ENCODE measurements at places on chromosomes 7 and 10.

DNA sequence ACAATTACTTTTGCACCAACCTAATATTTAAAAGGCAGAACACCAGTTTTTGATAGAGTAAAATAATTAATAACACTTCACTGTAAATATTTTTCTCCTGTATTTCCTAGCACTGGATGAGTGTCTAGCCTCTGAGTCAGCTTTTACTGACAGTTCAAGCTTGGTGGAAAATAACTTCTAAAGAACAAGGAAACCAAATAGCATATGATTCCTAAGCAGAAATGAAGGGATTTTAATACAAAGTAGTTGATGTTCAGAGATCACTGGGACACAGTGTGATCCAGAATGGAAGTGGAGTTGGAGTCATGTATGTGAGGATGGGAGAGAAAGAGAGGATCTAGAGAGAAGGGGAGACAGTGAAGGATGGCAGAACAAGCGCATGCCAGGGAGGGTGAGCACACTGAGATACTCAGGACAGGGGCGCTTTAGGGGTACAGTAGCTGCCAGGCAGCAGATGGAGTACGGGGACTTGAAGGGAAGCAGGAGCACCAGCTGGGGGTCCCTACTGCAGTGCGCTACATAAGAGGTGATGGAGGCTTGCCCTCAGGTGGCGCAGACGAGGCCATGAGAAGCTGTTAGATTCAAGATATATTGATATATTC, 117.9 kb upstream of the KLF6 start:
- DNase-seq: no peak

DNA sequence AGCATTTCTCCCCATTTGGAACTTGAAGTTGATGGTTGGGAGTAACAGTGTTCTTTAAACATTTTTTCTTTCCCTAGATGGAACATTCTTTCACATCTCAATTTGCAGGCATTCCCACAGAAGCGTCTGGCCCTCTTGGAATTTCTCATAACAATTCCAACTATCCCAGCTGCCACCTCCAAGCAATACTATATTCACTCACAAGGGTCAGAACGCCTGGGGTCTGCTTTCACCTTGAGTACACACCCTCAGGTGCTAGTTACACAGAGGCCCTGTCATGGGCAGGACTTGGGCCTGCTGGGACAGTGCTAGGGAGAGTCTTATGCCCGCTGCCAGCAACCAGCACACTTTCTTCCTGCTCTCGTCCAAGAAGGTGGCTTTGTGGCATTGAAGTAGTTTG, 136.5 kb downstream of the JCAD start:
- DNase-seq: no peak

DNA sequence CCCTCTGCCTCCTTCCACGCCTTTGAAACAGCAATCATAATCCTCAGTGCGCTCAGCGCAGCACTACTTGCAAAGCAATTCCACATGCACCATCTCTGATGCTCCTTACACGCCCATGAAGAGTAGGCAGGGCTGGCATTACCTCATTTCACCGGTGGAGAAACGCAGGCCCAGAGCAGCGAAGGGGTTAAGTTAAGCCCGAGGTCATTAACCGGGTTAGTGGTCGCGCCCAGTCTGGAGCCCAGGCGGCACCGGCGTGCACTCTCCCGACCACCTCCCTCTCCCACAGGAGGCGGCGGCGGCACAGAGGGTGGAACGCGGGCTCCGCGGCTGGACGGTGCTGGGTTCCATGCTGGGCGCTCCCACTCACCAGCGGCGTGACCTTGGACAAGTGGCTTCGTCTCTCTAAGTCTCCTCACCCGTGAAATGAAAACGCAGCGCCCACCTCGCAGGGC, 515 bp downstream of the FASTK start:
- DNase-seq: no peak

GRCh38 chr7:85405016-85405902, 218.4 kb upstream of the SEMA3D start:
- DNase-seq: no peak

- no peak for DNase-seq
Measured at GRCh38 chr10:107025676-107026075, 138.8 kb downstream of the SORCS1 start.

GRCh38 chr10:69413221-69413865, 3.4 kb downstream of the TACR2 start:
- DNase-seq: no peak

GRCh38 chr10:34081948-34082347, 733.1 kb downstream of the PARD3 start:
- DNase-seq: no peak

- DNase-seq: no peak
Measured at GRCh38 chr10:78648256-78648860, 420.4 kb upstream of the ZMIZ1 start.

DNA sequence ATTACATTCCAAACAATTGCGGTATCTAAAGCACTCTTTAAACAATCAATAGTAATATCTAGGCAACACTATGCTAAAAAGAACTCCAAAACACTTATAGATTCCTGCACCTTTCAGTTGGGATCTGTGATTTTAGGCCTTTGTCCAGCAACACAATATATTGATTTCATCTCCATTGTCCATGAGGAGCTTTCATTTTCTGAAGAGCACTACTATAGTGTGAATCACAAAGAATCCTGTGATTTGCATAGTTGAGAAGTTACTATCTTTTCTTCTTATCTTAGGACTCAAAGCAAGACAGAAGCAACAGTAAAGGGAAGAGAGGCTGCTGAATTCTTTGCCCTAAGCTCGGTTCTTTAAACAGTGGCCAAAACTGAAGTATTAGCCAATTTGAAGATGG, 846.8 kb downstream of the IPMK start:
- DNase-seq: no peak

DNA sequence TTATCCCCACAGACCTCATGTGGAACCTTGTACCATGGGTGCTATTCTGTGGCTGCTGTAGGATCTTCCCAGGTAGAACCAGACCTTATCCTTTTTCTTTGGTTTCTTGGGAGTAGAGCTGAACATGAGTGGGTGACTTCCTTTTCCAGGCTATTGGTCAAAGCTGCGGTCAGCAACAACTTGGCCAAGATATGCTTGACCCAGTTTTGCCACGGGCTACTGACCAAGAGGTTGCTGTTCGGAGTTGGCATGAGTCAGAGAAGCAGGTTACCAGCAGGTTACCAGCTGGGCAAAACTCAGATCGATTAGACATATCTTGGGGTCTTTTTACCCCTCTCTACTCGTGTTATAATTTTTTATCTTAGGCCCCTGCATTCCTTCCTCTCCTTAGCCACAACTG, 36.7 kb upstream of the HDAC9 start:
- no peak for DNase-seq

GRCh38 chr7:20316706-20317105, 14.0 kb upstream of the ITGB8 start:
- no peak for DNase-seq

GRCh38 chr10:119303886-119304285, 96.5 kb downstream of the GRK5 start:
- DNase-seq: no peak

DNA sequence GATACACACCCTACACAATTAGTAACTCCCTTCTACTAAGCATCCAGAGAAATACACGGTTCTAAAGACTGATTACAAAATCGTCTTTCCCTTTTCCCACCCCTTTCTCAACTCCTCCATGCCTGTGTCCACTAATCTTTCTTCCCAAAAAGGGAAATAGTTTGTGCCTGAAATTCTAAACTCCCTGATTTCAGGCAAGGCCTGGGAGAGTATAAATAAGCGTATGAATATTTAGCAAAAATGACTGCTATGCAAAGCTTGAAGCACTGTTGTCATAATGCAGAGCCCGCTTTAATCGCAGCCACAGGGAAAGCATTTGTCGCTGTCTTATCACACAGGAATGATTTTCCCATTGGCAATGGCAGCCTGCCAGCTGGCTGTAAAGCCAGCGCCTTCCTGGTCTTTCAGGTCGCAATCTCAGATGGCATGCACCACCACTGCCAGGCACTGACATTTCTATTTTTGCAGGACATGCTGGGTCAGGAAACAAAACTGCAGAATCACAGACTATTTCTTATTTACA, 142.9 kb upstream of the PCGF5 start:
- DNase-seq: no peak

GRCh38 chr7:137985897-137986251, 16.0 kb downstream of the CREB3L2 start:
- DNase-seq: no peak

- no peak for DNase-seq
Measured at GRCh38 chr7:5222841-5223411, 32.9 kb downstream of the WIPI2 start.

DNA sequence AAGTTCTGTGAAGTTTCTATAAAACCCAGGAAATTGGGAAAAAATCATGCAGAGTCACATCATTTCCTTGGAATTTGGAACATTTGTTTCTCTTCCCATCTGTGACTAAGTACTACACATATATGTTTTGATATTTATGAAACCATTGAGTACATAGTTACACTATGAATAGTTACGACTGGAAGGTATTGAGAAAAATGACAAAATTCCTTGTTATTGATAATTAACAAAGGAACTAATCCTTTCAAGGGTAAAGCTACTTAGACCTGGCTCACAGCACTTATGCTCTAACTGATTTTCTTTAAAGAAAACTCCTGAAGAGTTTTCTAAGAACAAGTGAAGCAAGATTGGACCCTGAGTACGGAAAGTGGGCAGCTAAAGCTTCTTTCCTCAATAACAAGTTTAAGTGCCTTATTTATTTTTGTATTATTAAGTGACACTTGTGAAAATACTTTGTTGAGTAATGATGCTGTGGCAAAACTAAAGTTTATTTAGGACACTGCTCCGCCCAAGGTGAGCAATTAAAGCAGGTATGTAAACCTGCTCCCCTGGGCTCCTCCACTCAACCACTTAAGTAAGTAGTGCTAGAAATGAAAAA, 12.0 kb upstream of the GLCCI1 start:
- no peak for DNase-seq

DNA sequence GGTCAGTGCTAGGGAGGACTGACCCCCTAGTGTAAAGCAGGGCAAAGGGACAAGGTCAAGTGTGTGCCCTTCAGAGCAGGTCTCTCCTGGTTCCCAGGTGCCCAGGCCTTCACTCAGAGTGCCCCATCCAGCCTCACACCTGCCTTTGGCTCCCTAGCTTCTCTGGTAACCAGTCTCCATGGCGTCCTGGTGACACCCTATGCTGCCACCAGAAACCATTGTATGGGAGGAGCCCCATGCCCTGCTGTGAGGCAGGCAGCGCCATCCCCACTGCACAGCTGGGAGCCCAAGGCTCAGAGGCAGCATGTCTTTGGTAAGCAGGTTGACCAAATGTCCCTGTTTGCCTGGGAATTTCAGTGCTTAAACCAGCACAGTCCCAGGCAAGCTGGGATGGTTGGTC, 33.1 kb upstream of the HMX3 start:
- DNase-seq: no peak

DNA sequence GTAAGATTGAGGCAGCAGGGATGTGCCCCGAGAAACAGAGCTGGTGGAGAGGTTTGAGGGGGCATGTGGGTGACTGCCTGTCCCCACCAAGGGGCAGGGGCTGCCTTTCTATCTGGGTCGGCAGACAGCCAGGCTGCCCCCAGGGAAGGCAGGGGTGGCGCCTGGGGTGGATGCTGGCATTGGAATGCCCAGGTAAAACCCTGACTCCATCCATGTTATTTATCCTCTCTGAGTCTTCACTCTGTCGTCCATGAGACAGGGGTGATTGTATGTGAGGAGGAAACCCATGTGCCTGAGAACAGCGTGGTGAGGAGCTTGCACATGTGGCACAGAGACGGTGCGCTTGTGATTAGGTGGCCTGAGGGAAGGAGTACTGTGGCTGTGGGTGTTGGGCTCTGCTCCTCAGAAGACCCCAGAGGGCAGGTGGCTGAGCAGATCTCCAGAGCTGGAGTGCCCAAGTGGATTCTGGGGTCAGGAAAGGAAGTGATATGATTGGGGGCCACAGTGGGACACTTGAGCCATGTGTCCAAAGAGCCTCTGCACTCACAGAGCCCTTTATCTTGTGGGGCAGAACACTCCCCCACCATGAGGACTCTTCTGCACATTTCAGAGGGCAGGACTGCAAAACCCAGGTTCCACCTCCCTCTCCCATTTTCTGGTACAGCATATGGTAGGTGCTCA, 100.4 kb upstream of the RET start:
- no peak for DNase-seq

- no peak for DNase-seq
Measured at GRCh38 chr7:128740996-128741395, 1.8 kb downstream of the CALU start.

DNA sequence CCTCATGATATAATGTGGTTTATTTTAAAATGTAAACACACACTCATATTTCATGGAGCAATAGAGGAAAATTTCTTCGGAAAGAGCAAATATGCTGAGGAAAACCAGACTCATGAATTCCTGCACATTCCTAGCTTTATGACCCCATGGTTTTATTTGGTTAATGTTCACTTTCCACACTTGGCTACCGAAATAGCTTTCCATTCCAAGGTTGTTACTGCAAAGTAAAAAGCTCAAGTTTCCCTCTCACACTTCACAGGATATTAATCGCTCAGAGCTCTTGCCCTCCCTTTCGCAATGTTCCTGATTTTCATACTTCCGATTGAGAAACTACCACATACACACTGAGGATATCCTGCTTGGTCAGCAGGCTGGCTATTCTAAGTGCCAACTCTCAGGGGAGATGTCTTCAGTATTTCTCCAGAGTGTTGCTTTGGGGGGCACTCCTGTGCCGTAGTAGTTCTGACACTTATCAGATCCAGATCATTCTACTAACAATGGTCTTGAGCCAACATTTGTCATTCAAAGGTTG, 77.5 kb upstream of the STEAP1B start:
- DNase-seq: no peak

GRCh38 chr10:64546073-64546472, 1024.9 kb downstream of the REEP3 start:
- DNase-seq: no peak

- no peak for DNase-seq
Measured at GRCh38 chr10:45422207-45422865, 48.3 kb downstream of the ALOX5 start.

GRCh38 chr10:104255311-104255981, 754 bp downstream of the GSTO1 start:
- DNase-seq: no peak

DNA sequence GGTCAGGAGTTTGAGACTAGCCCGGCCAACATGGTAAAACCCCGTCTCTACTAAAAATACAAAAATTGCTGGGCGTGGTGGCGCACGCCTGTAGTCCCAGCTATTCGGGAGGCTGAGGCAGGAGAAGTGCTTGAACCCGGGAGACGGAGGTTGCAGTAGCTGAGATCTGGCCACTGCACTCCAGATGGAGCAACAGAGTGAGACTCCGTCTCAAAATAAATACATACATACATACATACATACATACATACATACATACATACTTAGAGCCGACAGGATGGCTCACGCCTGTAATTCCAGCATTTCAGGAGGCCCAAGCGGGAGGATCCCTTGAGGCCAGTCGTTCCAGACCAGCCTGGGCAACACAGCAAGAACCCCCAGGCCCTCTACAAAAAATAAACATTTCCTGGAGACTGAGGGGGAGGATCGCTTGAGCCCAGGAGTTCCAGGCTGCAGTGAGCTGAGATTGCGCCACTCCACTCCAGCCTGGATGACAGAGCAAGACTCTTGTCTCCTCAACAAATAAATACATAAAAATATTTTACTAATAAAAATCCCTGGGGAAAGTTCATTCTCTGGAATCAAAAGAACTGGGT, 90.9 kb upstream of the TNRC18 start:
- DNase-seq: no peak

GRCh38 chr7:46630031-46630430, 709.0 kb upstream of the IGFBP3 start:
- no peak for DNase-seq

Measured in activated CD8-positive, alpha-beta memory T cell treated with anti-CD3 and anti-CD28 coated beads for 48 hours (primary cell).